ENCODE measurements at places on chromosomes 1 and 21.

DNA sequence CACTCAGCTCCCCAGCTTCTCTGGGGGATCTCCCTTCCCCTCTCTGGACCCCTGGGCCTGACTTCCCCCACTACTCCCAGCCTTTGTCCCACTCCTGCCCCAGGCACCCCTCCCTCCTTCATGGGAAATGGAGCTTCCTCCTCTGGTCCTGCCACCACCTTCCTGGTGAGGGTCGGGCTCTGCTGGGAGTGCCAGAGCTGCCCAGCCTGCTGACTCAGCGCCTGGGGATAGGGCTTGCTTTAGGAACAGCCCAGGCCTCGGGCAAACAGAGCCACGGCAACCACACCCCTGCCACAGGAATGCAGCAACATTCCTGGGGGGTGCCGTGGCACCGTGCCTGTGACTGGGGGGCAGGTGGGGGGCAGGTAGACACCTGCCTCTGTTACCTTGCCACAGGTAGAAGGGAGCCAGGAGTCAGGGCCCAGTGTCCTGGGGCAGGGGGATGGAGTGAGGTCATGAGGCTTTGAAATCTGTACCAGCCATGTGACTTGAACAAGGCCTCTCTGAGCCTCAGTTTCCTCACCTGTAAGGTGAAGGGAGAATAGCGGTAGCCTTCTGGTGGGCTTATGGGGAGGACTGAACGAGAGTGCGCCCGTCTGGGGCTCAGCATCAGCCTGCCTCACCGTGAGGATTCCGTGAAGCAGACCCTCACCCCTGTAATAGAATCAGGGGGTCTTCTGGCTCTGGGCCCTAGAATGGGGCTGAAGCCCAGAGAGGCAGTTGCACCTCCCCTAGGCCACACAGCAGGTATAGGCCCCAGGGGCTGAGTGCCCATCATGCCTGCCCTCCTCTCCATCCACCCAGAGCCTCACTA, 17.8 kb upstream of the EPHA2 start:
- peak; percentile 31 for DNase-seq

- no peak for DNase-seq
Observed at GRCh38 chr1:181105134-181106021, 16.9 kb downstream of the IER5 start.

DNA sequence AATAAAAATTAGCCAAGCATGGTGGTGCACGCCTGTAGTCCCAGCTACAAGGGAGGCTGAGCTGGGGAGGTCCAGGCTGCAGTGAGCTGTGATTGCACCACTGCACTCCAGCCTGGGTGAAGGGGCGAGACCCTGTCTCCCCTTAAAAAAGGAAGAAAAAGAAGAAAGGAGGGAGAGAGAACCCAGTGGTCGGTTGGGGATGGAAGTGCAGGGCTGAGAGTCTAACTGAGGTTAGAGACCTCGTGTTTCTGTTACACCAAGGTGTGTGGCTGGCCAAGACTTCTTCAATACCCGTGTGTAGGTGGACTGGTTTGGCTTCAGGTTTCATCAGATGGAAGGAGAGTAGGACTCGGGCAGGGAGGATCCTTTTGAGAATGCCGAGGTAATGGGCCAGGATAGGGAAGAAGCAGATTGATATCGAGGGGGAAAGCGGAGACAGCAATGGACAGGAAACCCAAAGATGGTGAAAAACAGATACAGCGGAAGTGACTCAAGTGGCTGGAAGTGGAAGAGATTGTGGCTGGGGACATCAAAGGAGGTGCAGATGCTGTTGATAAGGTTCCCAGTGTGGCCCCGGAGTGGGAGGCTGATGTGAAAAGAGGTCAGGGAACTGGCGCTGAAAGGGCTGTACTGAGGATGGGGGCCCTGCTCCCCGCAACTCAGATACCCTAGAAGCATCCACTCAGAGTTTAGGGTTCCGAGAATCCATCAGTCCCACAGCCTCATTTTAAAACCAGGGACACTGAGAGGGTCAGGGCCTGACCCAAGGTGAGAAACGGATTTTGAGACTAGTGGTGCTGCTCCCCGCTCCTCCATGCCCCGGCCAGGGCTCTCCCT, 681 bp upstream of the UBXN10 start:
- DNase-seq = no peak

- DNase-seq = no peak
Observed at GRCh38 chr1:212315184-212315583, 30.0 kb downstream of the PPP2R5A start.

DNA sequence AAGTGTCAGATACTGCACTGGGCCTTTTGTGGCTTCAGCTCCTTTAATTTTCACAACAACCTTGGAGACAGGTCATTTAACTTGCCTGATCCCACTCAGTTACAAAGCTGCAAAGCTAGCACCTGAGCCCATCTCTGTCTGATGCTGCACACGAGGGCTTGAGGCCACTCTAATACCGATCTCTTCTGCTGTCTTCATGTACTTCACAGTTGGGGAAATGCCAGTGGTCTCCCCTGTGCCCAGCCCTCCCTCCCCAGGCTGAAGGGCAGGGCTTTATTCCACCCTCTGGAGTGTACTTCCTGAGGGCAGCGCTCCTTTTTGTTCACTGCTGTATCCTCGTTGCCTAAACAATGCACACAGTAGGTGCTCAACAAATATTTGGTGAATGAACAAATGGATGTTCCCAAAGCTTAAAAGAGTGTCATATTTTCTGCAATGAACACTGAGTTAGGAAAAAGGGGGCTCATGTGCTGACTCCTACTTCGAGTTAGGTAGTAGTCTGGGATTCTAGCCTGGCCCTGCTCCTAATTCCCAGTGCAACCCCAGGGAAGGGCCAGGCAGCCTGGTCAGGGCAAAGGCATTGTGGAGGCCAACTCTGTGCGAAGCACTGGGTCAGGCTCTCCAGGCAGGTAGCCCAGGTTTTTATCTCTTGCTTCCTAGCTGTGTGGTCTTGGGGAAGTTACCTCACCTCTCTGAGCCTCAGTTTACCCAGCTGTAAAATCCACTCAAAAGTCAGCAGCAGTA, 1.1 kb downstream of the TMCO4 start:
- no peak for DNase-seq

DNA sequence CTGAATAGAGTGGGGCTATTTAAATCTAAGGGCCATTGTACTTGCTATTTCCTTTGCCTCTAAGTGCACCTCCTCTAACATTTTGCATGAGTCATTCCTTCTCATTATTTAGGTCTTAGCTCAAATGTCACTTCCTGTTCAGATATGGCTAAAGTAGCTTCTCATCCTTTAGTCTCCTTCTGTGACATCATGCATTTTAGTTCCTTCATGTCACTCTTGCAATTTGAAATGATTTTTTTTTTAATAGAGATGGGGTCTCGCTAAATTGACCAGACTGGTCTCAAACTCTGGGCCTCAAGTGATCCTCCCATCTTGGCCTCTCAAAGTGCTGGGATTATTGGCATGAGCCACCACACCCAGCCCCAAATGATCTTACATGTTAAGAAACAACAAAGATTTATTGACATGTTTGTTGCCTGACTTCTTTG, 6.6 kb downstream of the TBX19 start:
- DNase-seq = no peak

DNA sequence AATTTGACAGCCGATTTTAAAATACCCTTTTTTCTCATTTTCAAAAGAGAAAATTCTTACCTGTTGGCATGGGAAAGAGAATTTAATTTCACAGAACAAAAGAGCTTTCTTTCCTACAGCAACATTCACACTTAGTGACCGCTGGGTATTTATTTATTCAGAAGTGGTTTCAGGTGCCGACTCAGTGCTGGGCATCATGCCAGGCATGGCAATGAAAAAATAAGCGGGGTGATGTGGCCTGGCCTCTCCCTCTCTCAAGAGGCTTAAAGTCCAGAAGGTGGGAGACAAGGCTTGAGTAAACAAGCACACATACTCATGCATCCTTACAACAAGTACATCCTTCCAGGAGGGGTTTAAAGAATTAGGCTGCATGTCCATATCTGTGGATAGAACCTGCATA, 4.1 kb upstream of the PCP4 start:
- DNase-seq = no peak

DNA sequence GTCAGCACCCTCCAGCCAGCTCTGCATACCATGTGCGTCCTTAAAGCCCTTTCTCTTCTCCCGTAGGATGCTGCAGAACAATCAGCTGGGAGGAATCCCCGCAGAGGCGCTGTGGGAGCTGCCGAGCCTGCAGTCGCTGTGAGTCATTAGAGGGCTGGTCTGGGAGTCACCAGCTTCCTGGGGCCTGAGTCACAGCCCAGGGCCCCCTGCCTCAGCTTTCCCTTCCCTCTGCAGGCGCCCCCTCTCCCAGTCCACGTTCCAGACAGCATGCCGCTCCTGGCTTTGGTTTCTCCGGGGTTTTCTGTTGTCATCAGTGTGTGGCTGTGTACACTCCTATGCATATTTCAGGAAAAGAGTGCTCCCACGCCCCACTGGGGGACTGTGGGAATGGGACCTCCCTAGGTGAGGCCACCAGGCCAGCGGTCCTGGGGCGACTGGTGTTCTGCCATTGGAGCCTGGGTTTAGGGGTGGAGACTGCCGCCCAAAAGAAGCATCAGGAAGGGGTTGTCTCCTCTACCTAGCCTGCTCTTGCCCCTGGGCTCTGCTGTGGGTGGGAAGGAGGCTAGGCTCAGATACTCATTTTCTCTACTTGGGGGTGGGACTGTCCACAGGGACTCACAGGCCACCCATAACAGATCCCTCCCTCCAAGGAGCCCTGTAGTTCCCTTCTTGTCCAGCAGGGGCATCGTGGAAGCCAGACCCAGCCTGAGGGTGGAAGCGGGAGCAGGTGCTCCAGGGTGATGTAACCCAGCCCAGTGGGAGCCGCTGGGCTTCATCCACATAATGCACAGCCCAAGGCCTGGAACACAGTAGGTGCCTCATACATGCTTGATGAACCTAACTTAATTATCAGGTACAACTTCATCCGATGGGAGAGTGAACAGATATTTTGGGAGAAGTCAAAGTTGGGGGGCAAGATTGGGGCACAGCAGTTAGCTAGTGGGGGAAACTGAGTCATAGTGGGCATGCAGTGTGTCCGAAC, 42.5 kb downstream of the LGR6 start:
- peak; percentile 79 for DNase-seq

DNA sequence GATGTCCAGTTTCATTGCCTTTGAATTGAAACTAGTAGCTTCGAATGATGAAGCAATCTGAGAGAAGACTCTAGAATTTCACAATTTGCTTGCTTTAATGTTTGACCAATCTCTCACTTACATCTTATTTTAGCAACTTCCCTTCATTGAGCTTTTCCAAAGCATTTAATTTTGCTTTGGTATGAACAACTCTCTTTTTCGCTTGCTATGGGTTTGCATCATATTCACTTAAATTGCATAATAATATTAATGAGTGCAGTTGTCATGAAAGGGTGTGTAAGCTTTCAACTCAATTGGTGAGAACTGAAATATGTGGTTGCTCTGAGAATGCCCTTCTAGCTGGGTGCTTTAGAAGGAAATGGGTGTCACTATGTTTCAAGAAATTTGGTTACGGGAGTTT, 309.2 kb downstream of the HLX start:
- DNase-seq = no peak

- DNase-seq = no peak
Observed at GRCh38 chr21:17903029-17903806, 84.1 kb upstream of the C21orf91 start.

DNA sequence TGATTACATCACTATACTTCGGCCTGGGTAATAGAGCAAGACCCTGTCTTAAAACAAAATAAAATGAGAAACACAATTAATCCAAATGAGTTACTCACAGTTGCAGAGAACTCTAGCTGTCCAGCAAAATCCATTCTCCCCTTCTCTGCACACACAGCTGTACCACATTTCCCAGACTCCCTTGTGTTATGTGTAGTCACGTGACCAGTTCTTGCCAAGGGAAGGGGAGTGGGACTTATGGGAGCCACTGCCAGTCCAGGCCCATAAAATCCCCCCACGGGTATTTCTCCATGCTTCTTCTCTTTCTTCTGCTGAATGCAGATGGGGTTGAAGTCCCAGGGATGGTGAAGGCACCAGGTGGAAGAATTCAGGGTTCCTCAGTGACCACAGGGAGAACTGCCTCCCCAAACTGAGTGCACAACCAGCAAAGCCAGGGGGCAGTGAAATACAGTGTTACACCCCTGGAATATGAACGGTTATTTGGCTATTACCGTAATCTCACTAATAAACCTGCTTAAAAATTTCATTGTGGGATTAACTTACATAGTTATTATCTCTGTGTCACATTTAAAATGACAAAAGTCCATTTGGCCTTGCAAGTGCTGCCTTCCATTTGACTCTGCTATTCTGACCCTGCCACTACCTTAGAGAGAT, 85.6 kb upstream of the FMN2 start:
- DNase-seq = no peak

DNA sequence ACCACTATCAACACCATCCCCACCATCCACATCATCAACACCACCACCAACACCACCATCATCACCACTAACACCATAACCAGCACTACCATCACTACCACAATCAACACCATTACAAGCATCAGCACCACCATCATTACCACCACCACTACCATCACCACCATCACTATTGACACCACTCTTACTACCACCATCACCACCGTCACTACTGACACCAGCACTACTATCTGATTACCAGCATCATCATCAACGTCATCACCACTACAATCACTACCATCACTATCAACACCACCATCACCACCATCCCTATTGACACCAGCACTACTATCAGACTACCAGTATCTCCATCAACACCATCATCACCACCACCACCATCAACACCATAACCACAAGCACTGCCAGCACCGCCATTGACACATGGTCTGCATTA, 106.1 kb upstream of the RUNX3 start:
- DNase-seq = no peak

GRCh38 chr1:66266756-66267155, 267.2 kb upstream of the SGIP1 start:
- DNase-seq = no peak

DNA sequence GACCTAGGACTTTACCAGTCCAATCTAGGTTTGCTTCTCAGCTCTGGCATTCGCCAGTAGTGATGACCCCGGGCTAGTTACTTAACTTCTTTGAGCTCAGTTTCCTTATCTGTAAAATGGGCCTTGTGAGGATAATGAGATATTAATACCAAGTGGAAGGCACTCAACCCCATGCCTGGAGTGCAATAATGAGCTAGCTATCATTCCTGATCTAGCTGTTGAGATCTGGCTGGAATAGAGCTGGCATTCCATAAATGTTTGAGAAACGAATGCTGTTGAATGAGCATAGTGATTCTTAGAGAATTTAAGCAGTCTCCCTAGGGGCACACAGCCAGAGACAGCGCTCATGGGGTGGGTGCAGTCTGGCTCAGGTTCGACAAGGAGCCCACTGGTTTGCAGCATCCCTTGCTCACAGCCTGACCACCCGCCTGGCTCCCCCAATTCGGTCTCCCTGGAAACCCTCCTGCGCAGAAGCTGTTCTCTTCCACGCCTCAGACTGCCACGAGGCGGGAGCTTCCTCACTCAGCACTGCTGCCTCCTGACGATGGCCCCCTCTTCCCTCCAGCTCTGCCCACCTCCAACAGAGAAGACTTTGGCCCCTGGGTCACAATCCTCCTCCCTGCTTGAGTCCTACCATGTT, 32.5 kb downstream of the DHCR24 start:
- no peak for DNase-seq

GRCh38 chr1:3186526-3186921, 117.5 kb downstream of the PRDM16 start:
- no peak for DNase-seq
